H9 (cell line): ENCODE measurements at places on chromosomes 13 and 19.

GRCh38 chr19:38990949-38991697, 15.6 kb upstream of the FBXO17 start:
- DNase-seq = no peak

GRCh38 chr13:51862957-51863356, 1.2 kb downstream of the CCDC70 start:
- DNase-seq = no peak

DNA sequence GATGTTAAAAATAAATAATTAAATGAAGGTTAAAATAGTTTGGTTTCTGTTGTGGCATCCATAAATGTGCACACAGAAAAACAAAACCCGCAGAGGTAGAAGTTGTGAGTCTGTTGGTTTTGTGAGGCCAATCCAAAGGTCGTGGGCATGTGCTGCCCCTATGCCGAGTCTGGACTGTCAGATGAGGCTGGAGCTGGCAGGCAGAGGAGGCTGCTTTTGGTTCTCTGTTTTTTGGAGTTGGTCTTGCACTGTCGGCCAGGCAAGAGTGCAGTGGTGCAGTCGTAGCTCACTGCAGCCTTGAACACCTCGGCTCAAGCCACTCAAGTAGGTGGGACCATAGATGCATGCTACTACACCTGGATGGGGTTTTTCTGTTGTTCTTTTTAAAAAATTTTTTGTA, 43.7 kb downstream of the TSSK6 start:
- DNase-seq = no peak

DNA sequence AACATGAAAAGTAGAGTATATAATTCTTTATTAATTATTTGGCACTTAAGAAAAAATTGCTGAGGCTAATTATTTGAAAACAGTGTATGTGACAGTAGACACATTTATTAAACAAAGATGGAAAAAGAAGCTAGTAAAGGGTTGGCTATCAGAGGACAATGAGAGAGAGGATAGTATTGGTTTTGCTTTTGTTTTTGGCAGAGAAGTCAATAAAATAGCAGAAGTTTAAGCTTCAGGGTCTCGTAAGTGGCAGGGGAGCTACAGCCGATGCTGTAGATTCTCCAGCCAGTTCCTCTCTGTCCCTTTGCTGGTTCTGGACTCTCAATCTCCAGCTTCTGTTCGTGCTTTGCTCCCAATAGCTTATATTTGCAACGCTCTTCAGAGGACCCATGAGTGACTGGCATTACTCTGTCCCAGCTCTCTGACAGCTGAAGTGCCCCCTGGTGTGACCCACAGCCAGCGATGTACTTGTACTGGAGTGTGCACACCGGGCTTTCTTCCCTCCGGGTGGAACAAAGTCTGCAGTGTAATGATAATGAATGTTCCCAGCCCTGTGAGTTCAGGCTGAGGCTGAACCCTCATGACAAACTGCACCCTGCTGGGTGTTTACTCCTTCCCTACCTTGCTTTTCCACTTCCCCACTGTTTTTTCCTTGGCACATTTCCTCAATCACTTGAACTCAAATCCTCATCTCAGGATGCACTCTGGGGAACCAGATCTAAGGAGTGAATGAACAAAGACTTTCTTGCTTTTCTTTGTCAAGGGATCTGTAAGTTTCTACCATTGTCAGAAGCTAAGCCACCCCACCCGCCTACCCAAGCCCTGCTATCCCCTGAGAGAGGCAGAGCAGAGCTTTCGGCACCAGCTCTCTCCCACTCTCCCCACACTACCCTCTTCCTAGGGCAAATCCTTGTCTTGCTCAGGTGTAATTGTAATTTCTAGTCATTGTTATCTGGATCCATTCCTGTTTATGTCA, 254.8 kb downstream of the LHFPL6 start:
- peak; percentile 50 for DNase-seq

- no peak for DNase-seq
Measured at GRCh38 chr19:13171146-13171545, 20.9 kb downstream of the IER2 start.

GRCh38 chr19:49019242-49019932, 2.5 kb upstream of the LHB start:
- DNase-seq = peak; percentile 86

- no peak for DNase-seq
Measured at GRCh38 chr19:47111682-47112165, 1.9 kb downstream of the ZC3H4 start.

- DNase-seq = no peak
Measured at GRCh38 chr19:13110099-13110610, 6.4 kb downstream of the TRMT1 start.

DNA sequence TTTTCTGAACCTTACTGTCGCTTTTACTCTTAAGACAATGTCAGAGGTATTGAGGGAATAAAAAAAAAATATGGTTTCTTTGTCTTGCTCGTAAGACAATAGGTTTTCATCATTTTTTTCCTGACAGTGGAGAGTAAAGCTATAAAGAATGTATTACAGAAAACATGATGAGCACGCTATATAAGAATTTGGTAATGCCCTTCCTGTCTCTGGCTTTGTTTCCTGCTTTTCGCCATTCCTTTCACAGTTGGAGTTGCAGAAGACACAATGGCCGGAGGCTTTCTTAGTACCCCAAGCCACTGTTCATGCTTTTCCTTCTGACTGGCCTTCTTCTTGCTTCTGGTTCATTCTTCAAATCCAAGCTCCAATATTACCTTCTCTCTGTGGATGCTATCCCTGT, 101.0 kb upstream of the DACH1 start:
- DNase-seq = peak; percentile 50

DNA sequence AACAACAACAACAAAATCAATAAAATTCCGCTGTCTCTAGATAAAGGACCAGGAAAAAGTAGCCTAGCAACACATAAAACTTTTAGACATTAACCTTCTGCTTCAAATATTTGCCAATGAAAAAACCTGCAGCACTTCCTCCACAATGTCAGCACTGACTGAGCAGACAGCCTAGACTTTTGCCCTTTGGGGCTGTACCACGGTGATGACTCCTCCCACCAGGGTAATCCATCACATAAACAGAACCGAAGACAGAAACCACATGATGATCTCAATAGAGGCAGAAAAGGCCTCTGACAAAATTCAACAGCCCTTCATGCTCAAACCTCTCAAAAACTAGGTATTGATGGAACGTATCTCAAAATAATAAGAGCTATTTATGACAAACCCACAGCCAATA, 30.2 kb upstream of the TRPC4 start:
- DNase-seq = no peak

DNA sequence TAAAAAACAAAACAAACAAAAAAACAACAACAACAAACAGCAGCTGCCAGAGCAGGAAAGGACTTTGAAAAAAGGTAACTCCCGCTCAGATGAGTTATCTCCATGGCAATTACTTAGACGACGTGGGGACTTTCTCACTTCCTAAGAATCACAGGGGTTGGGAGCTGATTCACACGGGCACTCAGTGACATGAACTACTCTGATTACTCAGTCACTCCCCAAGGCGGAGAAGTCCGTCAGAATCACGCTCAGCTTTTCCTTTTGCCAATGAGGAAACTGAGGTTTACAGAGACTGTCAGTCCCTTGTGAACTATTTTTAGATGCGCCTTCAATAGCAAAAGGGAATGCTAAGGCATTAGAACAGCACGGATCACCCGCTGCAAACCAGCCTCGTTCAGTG, 32.3 kb upstream of the MATK start:
- no peak for DNase-seq

DNA sequence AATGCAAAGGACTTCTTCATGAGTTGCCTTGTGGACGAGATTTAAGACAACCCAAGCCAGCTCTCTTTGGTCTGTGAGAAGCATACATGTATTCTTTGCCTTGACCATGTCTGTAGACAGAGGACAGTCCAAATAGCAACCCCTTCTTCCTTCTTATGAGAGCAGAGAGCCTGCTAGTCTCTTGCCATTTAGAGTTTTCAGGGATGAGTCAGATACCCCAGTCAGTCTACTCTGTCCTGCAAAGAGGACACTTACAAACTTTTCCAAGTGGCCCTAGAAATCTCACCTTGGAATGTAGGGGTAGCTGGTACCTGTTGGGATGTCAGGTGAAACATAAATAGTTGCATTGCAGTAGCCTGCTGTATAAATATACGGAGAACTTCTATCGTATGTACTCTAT, 36.7 kb downstream of the DNAJC3 start:
- DNase-seq = no peak

DNA sequence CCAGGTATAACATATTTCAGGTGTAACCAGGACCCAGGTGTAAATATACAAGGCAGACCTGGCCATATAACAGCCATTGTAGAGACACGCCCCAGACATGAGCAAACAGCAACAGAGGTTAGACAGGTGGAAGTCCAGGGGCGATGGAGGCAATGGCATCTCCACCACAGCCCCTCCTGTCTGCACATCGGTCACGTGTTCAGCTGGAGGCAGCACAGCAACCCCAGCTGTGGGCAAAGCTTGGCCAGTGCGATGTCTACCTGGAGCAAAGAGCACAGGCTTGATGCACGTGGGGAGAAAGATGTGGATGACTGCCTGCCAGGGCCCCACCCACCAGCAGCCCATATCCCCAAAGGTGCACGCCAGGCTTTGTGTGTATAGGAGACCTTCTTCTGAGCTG, 4.4 kb downstream of the CYP4F2 start:
- no peak for DNase-seq

- no peak for DNase-seq
Measured at GRCh38 chr13:85266331-85266730, 532.9 kb downstream of the SLITRK6 start.

GRCh38 chr13:68025604-68026003, 795.5 kb upstream of the PCDH9 start:
- DNase-seq = no peak

DNA sequence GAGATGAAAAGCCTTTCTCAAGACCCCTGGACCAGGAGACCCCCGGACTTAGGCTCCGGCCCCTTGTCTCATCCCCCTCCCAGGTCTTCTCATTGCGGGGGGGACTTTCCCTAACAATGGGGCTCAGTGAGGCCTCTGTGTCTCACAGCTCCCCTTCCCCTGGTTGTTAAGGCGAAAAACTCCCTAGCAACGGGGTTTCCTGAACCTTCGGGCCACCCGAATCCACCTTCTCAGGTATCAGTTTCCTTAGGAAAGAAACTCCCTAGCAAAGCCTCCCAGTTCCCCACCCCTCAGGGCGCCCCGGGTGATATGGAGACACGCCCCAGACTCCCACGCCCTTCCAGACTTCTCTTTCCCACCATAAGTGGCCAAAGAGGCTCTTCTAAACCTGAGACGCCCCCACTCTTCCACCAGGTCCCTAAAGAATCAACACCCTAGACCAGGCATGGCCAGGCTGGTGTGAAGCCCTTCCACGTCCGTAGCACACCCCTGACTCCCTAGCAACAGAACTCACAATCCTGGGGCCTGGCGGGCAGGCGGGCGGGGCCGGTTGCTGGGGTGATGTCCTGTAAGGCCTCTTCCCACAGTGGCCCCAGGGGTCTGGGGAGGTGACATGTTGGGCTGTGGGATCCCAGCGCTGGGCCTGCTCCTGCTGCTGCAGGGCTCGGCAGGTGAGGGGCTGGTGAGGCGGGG, at the start of gene TMEM190:
TSS of gene TMEM190 (plus strand) at position 586 of the 693 bp plus-strand sequence. CDS start at position 614, 28 bp downstream.
- peak; percentile 71 for DNase-seq

DNA sequence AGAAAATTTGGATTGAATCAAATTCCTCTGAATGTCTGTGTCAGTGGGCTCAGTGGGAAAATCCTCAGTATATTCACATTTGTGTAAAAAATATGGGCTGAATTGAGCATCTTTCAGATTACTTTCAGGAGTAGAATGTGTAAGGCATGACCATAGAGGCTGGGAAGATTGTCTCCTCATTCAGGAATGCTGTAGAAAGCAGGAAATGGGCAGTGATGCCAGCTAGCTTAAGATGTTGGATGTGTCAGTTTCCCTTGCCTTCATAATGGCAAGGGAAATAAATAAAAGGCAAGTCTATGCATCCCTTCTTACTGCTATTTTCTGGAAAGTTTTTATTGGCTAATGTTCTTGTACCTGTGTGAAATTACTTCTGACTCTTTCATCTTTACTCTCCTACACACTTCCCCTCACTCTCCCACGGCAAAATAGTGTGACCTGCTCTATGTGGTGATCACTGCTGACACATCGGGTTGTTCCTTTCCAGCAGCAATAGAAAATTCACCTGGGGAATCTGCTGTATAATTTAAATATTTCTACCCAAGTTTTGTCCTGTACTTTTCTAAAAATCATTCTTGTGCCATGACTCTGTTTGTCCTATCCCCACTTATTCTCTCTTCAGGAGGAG, 103.2 kb downstream of the LMO7 start:
- no peak for DNase-seq

DNA sequence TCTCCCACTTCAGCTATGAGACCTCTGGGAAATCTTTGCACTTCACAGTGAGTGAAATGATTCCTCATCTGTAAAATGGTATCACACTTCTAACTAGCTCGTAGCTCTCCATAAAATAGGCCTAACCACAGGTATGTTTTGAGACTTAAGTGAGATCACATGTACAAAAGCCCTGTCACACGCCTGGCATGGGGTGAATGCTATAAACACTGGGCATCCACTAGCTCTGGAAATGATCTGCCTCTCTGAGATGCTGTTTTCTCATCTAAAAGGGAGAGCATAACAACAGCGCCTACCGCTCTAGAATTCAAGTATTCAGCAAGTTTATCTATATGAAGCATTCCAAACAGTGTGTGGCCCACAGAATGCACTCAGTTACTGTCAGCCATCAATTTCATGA, 2.2 kb downstream of the AKT2 start:
- no peak for DNase-seq

DNA sequence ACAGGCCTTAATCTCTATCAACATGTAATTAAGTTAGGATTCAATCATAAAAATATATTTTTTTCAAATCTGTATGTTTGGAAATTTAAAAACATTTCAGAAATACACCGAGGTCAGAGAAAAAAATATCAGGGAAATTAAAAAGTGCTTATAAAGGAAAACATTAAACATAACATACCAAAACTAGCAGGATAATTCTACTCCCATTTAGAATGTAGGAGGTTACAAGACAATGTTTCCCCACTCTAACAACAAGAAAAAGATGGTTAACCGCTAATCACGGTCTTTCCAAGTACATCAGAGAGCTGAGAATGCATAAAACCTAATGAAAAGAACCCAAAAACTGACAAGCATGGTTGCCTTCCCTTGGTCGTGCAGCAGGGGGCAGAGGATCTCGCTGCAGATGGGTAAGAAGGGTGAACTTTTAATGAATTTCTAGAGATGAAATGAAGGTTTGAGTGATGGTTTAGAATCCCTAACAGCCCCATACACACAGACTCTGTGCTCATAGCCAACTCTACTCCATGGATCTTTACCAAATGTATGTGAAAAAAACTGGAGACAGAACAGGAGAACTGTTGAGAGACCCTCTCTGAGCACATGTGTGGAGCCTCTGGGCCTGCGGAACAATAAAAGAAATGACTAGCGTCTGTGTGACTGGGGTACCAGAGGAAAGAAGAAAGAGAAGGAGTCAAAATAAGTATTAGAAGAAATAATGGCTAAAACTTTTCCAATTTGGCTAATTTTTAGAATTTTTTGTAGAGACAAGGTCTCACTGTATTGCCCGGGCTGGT, 51.3 kb upstream of the LSM14A start:
- DNase-seq = peak; percentile 57
